ENCODE measurements at places on chromosomes 3 and 15.

DNA sequence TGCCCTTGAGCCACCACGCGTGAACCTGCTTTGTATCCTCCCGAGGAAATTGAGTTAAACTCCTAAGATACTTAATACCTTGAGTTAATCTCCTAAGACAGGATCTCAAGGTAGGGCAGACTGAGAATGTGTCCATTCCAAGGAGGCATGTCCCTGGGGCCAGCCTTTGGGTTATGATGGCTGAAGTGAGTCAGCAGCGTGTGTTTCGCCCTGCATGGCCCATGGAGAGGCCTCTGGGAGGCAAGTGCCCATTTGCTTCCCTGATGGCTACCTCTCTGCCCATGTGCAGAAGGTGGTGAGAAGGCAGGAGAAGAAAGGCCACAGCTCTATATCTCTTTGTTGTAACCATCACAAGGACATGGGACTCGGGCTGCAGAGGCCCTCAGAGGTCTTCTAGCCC, 36.7 kb upstream of the LIMD1 start:
- DNase-seq = no peak

DNA sequence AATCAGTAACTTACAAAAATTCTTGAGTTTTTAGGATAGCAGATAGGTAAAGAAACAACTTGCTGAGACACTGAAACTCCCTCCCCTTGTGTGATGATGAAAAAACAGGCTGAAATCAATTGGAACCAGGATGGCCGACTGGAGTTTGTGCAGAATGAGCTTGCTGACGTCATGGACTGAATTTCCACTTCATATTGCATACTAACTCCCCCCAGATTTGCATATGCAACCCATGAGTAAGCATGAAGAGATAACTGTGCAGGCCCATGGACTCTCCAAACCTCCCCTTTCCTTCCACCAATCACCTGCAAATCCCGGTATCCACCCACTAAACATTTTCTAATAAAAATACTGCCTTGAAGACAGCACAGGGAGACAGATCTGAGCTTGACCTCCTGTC, 82.0 kb upstream of the SCN5A start:
- no peak for DNase-seq

- DNase-seq = no peak
Measured at GRCh38 chr3:17515445-17516234, 226.8 kb downstream of the TBC1D5 start.

DNA sequence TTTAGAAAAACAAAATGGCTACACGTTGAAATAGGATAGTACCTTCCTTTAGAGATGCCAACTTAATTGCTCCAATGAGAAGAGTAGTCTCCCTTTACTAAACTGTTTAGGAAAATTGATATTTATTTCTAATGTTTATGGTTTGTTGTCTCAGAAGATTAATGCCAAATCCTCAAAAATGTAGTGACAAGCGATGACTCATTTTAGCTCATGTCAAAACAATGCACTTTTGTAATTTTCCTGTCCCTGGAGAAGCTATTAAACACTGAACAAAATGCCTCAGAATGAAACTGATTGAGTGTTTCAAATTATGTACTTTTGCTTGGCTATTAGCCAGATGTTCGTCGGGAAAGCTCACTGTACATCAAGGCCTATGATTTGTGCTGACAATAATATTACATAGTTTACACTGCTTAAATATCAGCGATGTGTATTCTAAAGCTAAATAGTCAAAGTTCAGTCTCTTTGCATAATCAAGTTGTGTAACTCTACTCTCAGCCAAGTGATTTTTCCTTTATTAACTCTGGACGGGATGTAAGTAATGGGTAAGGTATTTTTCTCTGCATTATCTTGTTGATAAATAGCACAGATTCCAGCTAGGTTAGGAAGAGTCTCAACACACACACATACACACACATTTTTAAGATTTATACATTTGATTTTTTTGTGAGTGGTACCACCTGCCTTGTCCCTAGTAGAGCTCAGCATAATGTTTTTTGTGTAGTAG, 83.7 kb downstream of the CMSS1 start:
- no peak for DNase-seq

GRCh38 chr15:80012060-80012726, 41.2 kb upstream of the BCL2A1 start:
- DNase-seq = no peak

GRCh38 chr3:105516972-105517371, 150.3 kb downstream of the ALCAM start:
- no peak for DNase-seq

DNA sequence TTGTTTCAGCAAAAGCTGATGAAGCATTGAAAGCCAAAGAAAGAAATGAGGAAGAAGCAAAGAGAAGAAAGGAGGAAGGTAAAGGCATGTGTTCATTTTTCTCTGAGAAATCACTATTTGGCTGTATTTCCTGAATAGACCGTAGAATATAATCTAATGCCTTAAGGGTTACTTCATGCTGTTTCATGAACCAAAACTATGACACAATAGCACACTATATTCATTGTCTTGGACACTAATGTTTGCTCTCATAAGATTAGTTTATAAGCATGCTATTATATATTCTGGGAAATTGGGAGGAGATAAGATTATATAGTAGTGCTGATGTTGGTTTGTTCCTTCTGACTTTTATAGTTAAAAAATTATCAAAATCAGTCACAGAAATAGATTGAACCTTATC, 110.1 kb upstream of the MLF1 start:
- DNase-seq = no peak

GRCh38 chr3:71243229-71243628, 340.3 kb downstream of the FOXP1 start:
- no peak for DNase-seq

- DNase-seq = no peak
Measured at GRCh38 chr3:63146154-63146553, 132.0 kb upstream of the SYNPR start.

DNA sequence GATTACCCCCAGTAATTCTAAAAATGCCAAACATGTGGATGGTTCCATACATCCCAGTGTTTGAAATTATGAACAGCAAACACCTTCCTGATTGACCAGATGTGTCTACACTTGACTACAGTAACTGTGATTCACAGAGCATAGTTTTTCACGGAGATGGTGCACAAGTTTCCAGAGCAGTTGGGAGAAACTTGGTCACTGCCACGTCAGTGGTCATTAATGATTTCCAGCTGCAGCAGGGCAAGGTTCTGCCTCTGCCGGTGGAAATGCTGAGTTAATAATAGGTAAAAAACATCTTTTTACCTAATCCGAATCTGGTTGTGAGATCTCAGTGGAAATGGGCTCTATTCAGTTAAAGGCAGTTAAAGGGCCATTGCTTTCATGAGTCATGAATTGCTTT, 154.1 kb upstream of the FEZF2 start:
- no peak for DNase-seq

GRCh38 chr3:127546970-127547733, 43.4 kb downstream of the TPRA1 start:
- no peak for DNase-seq

DNA sequence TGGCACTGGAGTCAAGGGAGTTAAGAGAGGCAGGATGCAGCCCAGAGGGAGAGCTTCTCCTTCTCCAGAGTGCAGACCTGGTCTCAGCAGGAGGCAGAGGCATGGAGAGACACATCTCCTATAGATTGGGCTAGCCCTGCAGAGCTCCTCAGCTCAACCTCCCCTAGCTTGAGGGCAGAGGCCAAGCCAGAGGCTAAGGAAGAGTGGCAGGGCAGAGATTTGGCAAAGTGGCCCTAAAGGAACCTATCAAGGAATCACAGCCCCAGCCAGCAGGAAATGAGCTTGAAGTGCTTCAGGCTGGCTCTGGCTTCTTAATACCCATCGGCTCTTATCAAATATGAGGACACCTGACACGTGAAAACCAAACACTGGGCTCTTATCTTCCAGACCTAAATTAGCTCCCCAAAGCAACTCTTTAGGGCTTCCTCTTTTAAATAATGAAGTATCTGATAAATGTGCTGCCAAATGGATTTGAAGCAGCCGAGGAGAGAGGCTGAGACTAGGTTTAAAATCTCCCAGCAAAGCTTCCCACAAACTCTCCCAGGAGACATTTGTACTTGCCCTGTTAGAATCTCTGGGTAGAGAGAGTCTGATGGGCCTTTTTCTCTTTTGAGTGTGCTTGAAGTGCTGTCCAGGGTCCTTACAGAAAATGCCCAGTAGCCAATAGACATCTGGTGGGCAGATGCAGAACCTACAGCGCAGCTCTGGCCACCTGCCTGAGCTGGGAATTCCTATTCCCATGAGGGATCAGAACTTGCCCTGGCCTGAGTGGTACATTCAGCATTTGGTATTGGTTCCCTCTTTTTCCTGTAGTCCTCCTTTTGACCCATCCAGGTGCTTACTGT, 271.4 kb downstream of the CLSTN2 start:
- DNase-seq = no peak

DNA sequence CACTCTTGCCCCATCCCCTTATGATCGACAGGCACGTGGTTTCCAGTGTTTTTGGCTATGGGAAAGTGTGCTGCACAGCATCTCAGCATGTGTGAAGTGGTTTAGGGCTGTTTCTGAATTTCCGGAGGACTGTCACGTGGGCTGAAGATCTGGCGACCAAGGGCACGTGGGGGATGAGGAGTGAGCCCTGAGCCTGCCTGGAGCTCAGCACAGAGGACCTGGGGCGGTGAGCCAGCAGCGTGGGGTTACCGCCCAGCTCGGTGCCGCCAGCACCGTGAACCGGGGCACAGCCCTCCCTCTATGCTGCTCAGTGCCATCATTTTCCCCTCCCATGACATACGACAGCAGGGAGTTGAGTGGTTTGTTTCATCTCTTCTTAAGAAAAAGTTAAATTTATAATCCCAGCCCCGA, 150.2 kb downstream of the DNAJB8 start:
- peak; percentile 83 for DNase-seq

DNA sequence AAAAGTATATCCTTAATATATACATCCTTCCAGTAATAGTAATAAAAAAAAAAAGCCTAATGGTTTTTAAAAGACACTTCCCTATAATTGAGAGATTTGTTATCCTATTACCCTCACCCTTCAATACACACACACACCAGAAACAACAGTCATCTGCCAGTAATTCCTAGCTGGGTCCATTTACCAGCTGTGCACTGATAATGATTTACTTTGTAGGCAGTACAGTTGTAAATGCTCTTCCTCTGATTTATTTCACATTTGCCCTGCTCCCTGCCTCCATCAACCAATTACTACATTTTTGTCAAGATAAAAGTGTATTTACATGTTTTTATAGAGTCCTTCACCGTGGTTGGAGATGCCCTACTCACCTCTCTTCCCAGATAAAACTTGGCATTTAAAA, 12.4 kb downstream of the TPM1 start:
- no peak for DNase-seq

GRCh38 chr3:72659596-72659995, 188.6 kb downstream of the SHQ1 start:
- no peak for DNase-seq

- no peak for DNase-seq
Measured at GRCh38 chr3:24355806-24356205, 138.8 kb downstream of the THRB start.

GRCh38 chr15:25185791-25186190, 231.0 kb downstream of the SNRPN start:
- no peak for DNase-seq

DNA sequence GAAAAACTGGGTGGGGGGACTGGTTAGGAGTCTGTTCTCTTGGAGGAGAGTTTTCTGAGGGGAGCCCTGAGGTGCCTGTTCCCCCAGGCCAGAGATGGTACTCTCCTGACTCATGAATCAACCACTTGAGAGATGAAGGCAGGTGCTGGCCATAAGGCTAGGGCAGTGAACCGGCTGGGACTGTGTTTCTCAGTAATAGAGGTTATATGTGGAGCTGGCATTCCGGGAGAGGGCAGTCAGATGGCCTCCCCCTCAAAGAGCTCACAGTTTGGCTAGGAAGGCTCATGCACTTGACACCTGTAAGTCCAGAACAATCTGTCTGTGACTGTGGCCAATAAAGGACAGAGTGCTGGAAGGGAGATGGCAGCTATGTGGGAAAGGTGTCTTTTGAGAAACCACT, 10.0 kb upstream of the SCN10A start:
- no peak for DNase-seq

DNA sequence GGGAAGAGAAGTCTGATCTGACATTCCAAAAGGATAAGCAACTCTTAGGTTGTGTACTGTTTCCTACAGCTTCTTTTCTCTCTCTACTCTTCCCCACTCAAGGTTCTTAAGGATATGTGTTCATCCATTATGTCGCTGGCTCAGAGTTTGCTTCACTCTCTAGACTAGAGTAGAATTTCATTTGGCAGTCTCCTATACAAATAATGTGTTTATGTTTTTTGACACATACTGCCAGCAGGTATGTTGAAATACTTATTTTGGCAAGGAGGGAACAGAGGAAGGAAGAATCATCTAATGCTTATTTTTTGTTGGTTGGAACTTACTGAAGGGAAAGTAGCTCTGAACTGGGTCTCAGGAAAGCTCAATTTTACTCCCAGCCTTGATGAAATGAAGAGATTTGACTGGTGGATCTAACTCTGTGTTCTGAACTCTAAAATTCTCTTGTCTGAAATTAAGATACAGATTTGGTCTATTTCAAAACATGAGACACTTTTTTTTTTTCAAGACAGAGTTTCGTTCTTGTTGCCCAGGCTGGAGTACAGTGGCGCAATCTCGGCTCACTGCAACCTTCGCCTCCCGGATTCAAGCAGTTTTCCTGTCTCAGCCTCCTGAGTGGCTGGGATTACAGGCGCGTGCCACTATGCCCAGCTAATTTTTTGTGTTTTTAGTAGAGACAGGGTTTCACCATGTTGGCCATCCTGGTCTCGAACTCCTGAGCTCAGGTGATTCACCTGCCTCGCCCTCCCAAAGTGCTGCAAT, 7.6 kb upstream of the EMC3 start:
- DNase-seq = no peak

DNA sequence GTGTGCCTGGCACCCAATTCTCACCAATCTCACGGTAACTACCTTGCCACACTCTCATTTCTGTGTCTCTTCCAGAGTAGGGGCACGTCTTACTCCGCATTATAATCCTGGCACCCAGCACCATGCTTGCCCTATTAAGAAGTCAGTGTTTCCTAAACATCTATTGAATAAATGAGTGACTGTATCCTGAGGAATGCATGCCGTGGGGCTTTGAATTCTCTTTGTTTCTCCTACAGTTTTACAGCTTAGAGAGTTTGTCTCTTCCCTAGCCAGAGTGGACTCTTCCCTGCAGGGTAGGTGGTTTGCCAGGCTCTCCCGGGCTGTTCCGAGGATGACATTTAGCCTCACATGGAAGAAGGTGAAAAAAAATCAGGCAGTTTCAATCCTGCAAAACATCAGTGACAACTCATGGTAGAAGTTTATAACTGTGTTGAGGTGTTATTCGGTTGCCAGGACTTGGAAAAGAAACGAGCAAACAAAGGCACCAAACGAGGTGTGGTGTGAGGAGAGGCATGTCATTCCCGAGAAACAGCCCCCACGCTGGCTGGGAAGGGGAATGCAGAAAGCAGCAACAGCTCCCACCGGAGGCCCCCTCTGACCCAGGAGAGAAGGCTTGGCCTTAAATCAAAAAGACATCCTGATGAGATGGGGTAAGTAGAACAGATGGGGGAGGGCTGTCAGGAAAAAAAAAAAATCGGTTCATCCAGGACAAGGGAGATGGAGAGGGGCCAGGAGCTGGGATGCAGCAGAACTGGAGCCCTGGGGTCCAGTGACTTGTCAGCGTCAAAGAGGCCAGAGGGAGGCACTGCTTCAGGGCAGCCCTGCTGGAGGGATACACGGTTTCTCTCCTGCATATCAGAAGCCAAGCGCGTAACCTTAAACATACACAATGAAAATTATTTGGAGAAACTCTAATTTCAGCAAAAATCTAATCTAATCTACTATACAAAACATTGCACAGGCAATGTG, 168.4 kb upstream of the ARRDC4 start:
- no peak for DNase-seq
